Activated CD4-positive, alpha-beta T cell treated with anti-CD3 and anti-CD28 coated beads, Interleukin-2, amount 50 U/mL, for 1 hour (primary cell): ENCODE measurements at places on chromosomes 13 and 19.

DNA sequence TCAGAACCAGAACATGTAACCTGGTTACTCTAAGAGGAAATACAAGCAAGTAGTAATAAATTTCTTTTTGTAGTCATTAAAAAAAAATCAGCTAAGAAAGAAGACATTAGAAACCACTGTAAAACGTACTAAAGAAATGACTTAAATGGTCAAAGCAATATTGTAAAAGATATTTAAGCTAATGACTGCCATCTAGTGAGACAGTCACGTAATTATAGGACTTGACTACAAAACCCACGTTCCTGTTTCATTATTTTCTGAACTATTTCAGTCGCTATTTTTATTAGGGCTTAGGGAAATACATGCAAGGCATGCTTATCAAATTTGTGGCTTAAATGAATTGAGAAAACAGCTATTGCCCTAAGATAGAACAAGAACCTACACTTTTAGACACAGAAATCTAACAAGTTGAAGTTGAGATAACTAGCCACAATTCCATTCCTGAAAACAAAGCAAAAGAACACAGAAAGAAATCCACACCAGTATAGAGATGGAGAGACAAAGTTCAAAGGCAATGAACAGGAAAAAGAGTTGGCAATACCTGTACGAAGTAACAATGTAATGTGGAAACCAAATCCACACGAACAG lies 17.9 kb downstream of the ALG5 start:
- no peak for DNase-seq

- DNase-seq, result no peak
Observed at GRCh38 chr13:107866941-107867623, 348.3 kb downstream of the LIG4 start.

DNA sequence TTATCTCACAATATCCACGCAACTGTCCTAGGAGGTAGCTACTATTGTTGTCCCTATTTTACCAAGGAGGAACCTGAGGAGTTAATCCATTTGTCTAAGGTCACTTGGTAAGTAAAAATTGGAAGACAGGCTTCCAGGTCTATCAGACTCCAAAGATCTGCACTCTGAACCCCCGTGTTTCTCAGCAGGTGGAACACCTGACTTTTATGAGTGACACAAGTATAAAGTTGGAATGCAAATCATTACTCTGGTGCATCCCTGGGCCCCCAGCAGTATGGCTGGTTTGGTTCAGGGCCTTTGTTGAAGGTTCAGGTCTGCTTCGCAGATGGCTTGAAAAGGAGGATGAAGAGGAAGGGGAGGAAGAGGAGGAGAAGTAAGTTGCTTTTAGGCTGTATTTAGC lies 46.0 kb downstream of the RGCC start:
- no peak for DNase-seq

- DNase-seq, result no peak
Observed at GRCh38 chr13:112955271-112955937, 13.6 kb upstream of the MCF2L start.

- no peak for DNase-seq
Observed at GRCh38 chr19:14375582-14376291, 5.5 kb upstream of the ADGRE5 start.

DNA sequence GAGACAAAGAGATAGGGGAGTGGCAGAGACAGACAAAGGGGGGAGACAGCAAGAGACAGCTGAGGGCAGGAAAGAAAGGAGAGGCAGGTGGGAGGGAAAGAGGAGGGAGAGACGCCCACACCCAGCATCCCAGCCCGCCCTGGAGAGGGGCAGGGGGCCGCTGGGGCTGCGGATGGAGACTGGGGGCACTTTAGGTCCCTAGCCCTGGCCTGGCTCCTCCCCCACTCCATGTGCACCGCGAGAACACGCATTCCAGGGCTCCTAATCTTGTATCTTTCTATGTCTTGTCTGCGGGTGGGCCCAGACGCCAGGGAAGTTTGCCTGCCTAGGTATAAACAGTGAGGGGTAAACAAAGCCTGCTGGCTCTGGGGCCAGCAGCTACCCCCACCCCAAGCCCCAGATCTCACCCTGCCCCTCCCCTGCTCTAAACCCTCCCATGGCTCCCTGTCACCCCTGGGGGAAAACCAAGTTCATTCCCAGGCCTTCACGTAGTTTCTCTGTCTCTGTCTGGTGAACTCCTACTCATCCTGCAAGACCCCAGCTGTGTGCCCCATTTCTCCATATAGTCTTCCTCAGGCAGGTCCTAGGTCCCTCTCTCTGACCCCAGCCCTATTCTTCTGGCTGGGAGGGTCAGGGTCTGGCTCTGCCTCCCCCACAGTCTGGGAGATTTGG lies 5.7 kb downstream of the TLE5 start:
- DNase-seq, result no peak

DNA sequence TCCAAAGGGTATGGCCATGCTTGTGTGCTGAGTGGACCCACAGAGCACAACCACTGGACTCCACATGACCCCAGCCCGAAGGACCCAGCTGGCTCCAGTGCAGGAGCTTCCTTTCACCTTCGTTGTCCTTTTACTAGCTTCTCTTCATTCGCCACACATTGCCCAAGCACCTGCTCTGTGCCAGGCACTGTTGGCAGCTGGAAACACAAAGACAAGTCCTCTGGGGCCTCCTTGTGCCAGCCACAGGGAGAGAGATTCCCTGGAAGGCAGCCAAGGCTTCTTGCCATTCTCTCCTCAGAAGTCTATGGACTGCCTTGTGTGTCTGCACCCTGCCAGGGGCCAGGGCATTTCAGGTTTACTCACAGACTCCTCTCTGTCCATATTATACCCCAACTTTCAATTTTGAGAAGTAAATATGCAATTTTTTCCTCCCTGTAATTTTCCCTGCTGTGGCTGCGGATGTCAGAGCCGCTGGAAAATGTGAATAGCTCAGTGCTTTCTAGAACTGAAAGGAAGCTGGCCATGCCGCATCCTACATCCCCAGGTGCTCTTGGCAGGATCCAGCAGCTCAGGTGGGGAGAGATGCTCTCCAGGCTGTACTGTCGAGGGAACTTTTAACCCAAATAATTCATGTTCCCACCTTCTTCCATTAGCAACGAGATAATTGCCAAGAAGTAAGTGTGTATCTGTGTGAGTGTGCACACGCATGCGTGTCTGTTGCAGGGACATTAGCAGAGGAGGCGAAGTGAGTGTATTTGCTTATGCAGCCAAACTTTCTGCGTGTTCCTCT lies 57.2 kb downstream of the CHST8 start:
- no peak for DNase-seq

DNA sequence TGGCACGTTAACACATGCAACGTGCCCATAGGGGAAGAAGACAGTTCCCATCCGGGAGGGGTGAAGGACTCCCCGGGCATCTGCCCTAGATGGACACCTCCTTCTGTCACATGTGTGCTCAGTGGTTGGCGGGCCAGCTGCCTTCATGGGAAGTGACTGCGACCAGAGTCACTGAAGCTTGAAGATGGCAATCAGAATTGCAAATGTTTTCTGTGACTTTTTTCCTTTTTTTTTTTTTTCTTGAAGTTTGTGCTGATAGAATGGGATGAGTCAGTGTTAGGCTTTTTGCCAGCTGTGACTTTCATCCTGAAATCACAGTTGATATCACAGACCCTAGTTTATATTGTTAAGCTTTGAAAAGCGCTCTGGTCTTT lies 109.2 kb upstream of the MCF2L start:
- no peak for DNase-seq

- no peak for DNase-seq
Observed at GRCh38 chr19:5047251-5047935, 78.5 kb downstream of the KDM4B start.

- no peak for DNase-seq
Observed at GRCh38 chr13:36706755-36707154, 32.9 kb downstream of the SERTM1 start.

DNA sequence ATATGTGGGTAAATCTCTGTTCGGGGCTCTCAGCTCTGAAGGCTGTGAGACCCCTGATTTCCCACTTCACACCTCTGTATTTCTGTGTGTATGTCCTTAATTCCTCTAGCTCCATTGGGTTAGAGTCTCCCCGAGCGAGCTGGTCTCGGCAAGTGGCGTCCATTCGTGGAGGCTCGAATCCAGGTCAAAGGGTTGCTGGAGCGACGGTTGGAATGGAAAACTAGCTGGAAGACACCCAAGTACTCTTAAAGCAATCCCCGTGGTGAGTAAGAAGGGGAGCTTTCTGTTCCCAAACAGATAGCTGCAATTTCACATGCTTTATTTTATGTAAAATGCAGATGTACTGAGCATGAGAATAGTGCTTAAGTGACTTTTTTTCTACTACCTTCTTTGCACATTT lies 277.5 kb upstream of the SGCG start:
- DNase-seq, result no peak

GRCh38 chr19:50639121-50640112 lies at the start of gene SYT3:
SYT3 (minus strand) TSS chr19:50639881; CDS start chr19:50637411, 2,470 bp downstream.
- peak; percentile 32 for DNase-seq

GRCh38 chr13:45119469-45119990 lies 780 bp upstream of the GTF2F2 start:
- peak; percentile 60 for DNase-seq

DNA sequence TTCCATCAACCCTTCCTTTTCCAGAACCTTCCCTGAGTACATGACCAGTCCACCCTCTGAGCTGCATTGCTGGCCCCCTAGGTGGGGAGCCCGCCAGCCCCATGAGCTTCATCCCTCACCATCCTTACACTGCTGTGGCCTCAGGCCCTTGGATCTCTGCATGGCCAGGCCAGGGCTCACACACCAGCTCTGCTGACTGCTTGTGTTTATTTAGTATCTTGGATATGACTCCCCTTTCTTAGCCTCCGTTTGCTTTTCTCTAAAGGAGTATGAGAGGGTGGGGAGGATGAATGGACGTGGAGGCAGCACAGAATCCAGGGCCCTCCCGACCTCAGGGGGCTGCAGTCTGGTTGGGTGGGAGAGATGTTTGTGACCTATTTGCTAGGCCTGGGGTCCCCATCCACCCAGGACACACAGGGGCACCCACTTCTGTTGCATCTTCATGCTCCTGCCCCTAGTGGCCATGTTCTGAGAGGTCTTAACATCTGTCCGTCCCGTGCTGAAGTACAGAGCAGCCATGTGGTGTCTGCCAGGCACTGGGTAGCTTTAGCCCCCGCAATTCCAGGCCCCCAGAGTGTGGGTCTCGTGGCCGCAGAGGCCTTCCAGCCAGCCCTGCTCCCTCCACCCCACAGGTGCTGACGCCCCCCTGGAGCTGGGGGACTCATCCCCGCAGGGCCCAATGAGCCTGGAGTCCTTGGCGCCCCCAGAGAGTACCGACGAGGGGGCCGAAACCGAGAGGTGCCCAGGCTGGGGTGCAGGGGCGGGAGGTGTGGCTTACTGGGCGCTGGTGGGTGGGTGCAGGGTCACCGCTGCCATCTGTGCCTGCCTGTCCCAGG lies 13.0 kb downstream of the ARHGEF1 start:
- no peak for DNase-seq

DNA sequence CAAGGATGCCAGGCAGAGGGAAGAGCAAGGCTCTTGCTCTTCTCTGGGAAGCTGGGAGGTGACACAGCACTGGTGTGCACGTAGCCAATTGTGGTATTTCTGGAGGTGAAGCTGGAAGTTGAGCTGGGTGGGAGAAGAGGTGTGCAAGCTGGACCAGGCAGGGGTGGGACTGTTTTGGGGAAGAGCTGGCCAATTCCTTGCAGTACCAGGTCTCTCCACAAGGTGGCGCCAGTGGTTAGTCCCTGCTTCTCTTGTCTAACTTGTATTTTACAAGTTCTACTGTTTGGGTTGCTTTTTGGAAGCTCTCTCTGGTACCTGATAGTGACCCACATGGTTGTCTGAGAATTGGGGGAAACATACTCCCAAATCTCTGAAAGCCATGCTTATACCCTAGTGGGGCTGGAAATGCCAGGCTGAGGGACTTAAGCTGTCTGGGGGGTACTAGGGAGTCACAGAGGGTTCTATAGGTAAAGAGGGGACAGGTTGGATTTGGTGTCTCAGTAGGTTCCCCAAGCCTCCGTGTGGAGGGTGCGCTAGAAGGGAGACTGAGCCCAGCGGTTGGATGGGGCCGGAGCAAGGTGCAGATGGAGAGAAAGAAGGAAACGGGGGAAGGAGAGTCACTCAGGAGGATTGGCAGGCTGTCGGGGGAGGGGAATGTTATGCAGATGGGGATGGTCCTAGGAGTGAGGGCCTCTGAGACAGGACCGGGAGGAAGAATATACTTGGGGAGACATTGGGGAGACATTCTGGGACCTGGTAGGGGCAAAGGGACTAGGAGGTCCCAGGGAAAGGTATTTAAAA lies 3.0 kb downstream of the HPN start:
- DNase-seq, result peak; percentile 66

GRCh38 chr19:14187561-14187960 lies 18.4 kb downstream of the ADGRL1 start:
- DNase-seq, result no peak

DNA sequence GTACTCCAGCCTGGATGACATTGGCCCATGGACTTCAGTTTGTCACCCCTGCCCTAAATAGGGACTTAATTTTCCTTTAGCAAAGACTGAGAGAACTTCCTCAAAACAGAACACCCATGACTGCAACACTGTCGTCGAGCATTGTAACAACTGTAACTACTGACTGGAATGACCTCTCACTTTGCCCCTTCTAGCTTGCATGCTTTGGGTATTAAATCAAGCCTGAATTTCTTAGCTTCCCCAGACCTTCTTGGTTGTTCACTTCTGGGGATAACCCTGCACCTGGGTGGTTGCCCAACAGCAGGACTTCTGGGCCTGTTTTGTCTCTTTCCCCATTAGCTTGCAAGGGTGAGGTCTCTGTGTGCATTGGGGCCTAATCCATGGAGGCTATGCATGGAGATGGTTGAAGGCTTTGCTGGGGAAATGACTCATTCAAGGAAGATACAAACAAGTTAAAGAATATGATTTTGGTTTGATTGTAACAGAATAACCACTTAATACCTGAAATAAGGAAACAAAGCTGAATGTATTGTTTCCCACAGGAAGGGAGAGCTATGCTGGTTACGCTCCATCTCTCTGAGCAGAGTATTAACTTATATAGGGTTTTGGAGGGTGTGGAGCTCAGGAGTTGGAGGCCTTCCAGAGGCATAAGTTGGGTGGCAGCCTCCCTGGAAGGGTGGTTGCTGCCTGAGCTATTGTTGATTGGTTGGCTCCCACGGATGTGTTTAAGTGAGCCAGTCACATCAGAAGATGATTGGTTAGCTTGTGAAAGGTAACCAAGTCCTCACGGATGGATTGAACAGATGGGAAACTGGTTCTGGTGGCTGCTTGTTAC lies 34.7 kb upstream of the UBAC2 start:
- DNase-seq, result no peak

- DNase-seq, result no peak
Observed at GRCh38 chr13:111492341-111492950, 172.0 kb downstream of the TEX29 start.

DNA sequence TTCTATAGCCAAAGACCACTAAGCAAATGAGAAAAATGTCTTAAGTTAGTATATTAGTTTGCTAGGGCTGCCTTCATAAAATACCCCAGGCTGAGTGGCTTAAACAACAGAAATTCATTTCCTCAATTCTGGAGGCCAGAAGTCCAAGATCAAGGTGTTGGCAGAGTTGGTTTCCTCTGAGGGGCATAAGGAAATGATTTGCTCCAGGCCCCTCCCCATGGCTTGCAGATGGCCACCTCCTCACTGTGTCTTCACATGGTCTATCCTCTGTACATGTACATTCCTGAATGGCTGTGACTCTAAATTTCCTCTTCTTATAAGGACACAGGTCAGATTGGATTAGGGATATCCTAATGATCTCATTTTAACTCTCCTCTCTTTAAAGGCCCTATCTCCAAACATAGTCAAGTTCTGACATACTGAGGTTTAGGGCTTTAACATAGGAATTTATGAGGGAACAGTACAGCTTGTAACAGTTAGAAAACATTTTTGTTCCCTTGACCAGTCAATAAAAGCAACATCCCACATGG lies 307.4 kb downstream of the DIAPH3 start:
- no peak for DNase-seq
